Smooth muscle cell of the pulmonary artery (primary cell): ENCODE measurements at places on chromosomes 7 and 10. TPM values are rescaled to one million over a fixed set of nuclear protein-coding genes. Genes with fewer than 3 reads are reported as not detected.

The ELN gene
- 82.6 and 158 TPM in 2 replicates for total RNA-seq

The STEAP1 gene
- total RNA-seq, result 48.2 and 62.2 TPM in 2 replicates

The CPVL gene
- 0.20 TPM in 1 of 2 replicates, not detected in the other for total RNA-seq

The FRMPD2 gene
- total RNA-seq, result 0.20 TPM in 1 of 2 replicates, not detected in the other

The TAS2R3 gene
- 2.0 and 2.4 TPM in 2 replicates for total RNA-seq

The EBF3 gene
- 1.6 and 6.5 TPM in 2 replicates for total RNA-seq

The DOCK4 gene
- 15.1 and 20.3 TPM in 2 replicates for total RNA-seq

The TRIM74 gene
- 0.23 TPM in 1 of 2 replicates, not detected in the other for total RNA-seq

The DTX2 gene
- 7.6 and 9.8 TPM in 2 replicates for total RNA-seq

The ZEB1 gene
- total RNA-seq, result 65.2 and 135 TPM in 2 replicates

The CDC14C gene
- not detected in 2 replicates for total RNA-seq

The PALD1 gene
- total RNA-seq, result 0.40 and 1.4 TPM in 2 replicates

The FBXL15 gene
- total RNA-seq, result 6.3 and 6.6 TPM in 2 replicates

The PLEKHS1 gene
- total RNA-seq, result not detected in 2 replicates

The SCD gene
- total RNA-seq, result 181 and 458 TPM in 2 replicates

The SUGCT gene
- 8.4 and 18.9 TPM in 2 replicates for total RNA-seq

The C10orf120 gene
- total RNA-seq, result not detected in 2 replicates

The SFXN2 gene
- total RNA-seq, result 6.4 and 6.7 TPM in 2 replicates

The MRLN gene
- total RNA-seq, result not detected in 2 replicates

The BMS1 gene
- total RNA-seq, result 16.1 TPM in 2 replicates

The CYP3A4 gene
- total RNA-seq, result not detected in 2 replicates

The INTS15 gene
- total RNA-seq, result 6.9 and 10.1 TPM in 2 replicates

The PRTFDC1 gene
- total RNA-seq, result 9.4 and 15.8 TPM in 2 replicates

The FGF8 gene
- total RNA-seq, result not detected in 2 replicates

The AKR1C2 gene
- total RNA-seq, result 8.2 and 14.9 TPM in 2 replicates

The PPP1R9A gene
- total RNA-seq, result 0.07 and 0.78 TPM in 2 replicates

The CRYGN gene
- 0.13 TPM in 1 of 2 replicates, not detected in the other for total RNA-seq

The GPR26 gene
- not detected in 2 replicates for total RNA-seq

The GLUD1 gene
- 205 and 225 TPM in 2 replicates for total RNA-seq

The P4HA1 gene
- 457 and 753 TPM in 2 replicates for total RNA-seq

The IFIT2 gene
- total RNA-seq, result 3.9 and 9.5 TPM in 2 replicates

The HTR5A gene
- not detected in 2 replicates for total RNA-seq

The PLAC9 gene
- total RNA-seq, result 8.0 and 18.2 TPM in 2 replicates

The SMKR1 gene
- 0.20 TPM in 1 of 2 replicates, not detected in the other for total RNA-seq

The CRPPA gene
- total RNA-seq, result 1.4 and 2.4 TPM in 2 replicates

The SHTN1 gene
- total RNA-seq, result 0.85 and 1.4 TPM in 2 replicates

The TEX36 gene
- not detected in 2 replicates for total RNA-seq

The ZNF775 gene
- total RNA-seq, result 4.0 and 5.7 TPM in 2 replicates

The CALCR gene
- not detected in 2 replicates for total RNA-seq

The SYNPO2L gene
- total RNA-seq, result 0.07 TPM in 1 of 2 replicates, not detected in the other

The SYT15 gene
- total RNA-seq, result 0.17 and 0.20 TPM in 2 replicates

The NXPH1 gene
- not detected in 2 replicates for total RNA-seq

The CYP3A7 gene
- total RNA-seq, result not detected in 2 replicates

The ATOH7 gene
- total RNA-seq, result 0.07 TPM in 1 of 2 replicates, not detected in the other

The ZNF425 gene
- total RNA-seq, result 2.5 and 3.7 TPM in 2 replicates

The SH2D4B gene
- total RNA-seq, result 0.07 TPM in 1 of 2 replicates, not detected in the other

The SUFU gene
- total RNA-seq, result 7.5 and 7.6 TPM in 2 replicates
